ENCODE measurements at places on chromosomes 5 and 9.

- DNase-seq: no peak
Observed at GRCh38 chr9:100222674-100223073, 123.6 kb downstream of the INVS start.

DNA sequence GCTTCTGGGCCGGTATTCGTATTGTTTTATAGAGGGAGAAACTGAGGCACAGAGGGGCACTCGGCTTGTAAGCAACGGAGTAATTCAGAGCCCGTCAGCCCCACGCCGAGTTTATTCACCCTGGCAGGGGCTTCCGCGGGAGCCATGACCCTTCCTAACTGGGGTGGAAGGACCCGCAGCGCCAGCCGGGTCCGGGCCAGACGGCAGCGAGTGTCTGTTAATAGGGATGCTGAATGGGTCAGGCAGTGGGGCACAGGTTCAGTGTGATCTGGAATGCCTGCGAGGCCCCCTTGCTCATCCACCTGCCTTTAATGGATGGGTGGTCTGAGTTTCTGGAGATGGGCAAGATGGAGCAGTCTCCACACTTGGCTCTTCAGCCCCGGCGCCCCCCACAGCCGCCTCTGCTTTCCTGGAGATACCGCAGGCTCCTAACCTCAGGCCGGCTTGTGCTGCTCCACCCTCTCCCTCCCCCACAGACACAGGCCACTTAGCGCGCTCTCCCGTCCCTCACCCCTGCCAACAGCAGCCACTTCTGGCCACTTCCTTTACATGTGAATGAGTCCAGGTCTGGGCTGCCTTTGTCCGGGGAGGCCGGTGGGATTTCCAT is 147.1 kb downstream of the ERCC6L2 start:
- DNase-seq: no peak

DNA sequence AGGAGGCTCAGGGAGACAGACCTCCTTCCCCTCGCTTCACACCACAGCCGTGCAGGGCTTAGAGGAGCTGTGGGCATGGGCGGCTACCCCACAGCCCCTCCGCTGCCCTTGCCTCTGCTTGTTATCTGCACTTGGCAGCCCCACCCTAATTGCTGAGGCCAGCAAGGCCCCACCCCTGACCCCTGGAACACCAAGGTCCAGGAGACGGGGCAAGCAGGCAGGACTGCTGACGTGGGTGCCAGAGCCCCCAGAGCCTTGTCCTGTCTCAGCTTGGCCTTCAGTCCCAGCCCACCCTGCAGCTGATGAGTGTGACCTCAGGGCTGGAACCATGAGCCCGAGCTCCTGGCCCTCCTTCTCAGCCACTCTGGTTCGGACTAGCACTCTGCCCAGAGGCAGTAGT is 29.1 kb upstream of the NEURL1B start:
- no peak for DNase-seq

- peak; percentile 52 for DNase-seq
Observed at GRCh38 chr5:317086-317811, 4.3 kb upstream of the AHRR start.

GRCh38 chr9:87587356-87587745 is 89.7 kb downstream of the DAPK1 start:
- DNase-seq: no peak

DNA sequence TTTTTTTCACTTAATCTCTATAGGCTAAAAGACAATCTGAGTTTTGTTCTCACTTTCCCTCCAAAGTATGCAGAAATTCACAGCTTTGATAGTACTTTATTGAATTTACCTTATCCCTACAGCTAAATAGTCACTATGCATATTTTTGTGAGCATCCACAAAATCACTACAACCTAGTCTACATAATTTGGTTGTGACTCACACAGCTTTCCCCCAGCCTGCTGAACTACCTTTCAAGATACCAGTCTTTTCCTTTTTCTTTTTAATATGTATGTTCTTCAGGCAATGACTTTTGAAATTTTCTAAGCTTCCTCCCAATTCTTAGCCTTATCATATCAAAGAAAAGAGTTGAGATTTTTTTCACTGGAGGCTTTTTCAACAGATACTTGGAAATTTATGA is 347.3 kb upstream of the CDH6 start:
- DNase-seq: no peak

- DNase-seq: no peak
Observed at GRCh38 chr9:110808599-110808980, 140.0 kb downstream of the MUSK start.

- no peak for DNase-seq
Observed at GRCh38 chr9:100170085-100170484, 71.0 kb downstream of the INVS start.

- DNase-seq: no peak
Observed at GRCh38 chr5:80239680-80240367, 16.0 kb downstream of the SERINC5 start.

GRCh38 chr5:133783481-133783880 is 171.1 kb upstream of the FSTL4 start:
- no peak for DNase-seq

DNA sequence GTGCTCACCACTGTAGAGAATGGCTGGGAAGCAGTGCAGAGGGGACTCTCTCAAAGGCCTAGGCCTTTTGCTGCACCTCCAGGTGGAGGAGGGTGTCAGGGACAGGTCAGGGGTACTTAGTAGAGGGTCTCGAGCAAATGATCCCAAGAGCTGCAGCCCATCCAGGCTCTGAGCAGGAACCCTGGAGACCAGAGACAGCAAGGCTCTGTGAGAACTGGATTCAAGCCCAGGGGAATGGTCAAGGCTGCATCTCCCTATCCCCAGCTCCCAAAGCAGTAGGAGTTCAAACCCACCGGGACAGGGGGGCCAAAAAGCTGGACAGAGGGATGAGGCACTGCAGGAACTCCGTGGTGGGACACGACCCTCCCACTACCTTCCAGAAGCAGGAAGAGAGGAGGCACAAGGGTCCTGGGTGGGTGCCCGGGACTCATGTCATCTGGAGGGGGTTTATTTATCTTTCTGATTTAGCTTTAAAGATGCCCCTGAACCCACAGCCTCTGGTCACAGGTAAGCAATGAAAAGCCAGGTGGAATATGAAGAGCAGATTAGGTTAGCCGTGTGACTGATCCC is 124.8 kb downstream of the MVB12B start:
- DNase-seq: no peak

- no peak for DNase-seq
Observed at GRCh38 chr9:137881591-137882505, 4.3 kb downstream of the CACNA1B start.

- no peak for DNase-seq
Observed at GRCh38 chr9:116450378-116451139, 236.5 kb upstream of the TRIM32 start.

DNA sequence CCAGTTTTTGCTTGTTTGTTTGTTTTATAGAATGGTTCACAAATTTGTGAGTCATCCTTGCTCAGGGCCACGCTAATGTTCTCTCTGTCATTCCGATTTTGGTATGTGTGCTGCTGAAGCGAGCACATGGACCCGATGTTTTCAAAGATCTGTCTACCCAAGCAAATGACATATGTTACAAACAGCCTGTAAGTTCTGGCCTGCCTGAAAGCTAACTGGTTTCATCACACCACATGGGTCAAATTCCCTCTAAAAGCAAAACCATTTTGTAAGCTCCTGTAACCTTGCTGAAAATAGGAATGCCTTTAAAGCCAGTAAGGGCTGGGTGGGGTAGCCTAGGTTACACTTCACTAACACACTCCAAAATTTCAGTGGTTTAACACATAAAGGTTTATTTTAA is 25.4 kb downstream of the DMRT3 start:
- no peak for DNase-seq

GRCh38 chr5:132826424-132827082 is 3.9 kb downstream of the SHROOM1 start:
- DNase-seq: no peak

- DNase-seq: no peak
Observed at GRCh38 chr9:113990975-113991471, 87.1 kb downstream of the AMBP start.

GRCh38 chr5:142881076-142881783 is 111.1 kb downstream of the ARHGAP26 start:
- DNase-seq: no peak

GRCh38 chr9:91768507-91768906 is 181.5 kb downstream of the ROR2 start:
- no peak for DNase-seq

DNA sequence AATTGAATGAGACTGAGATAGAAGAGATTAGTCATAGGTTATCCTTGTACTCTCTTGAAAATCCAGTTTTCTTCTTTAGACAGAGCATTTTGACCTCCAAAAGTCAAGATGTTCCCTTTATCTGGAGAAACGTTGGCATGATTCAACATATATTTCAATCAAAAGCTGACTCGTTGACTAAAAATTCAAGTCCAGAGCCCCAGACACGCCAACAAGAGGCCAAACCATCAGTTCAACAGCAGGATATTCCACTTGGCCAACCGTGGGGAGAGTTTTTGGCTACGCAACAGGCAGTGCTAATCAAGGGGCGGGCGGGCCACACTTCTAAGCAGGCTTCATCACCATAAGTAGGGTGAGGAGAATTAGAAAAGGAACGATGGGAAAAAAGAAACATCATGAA is 119.1 kb downstream of the SLIT3 start:
- no peak for DNase-seq

- no peak for DNase-seq
Observed at GRCh38 chr5:22372376-22372775, 480.8 kb downstream of the CDH12 start.

- no peak for DNase-seq
Observed at GRCh38 chr5:12214267-12215015, 310.2 kb upstream of the CTNND2 start.

GRCh38 chr5:20572614-20573013 is 584.6 kb upstream of the CDH18 start:
- no peak for DNase-seq

DNA sequence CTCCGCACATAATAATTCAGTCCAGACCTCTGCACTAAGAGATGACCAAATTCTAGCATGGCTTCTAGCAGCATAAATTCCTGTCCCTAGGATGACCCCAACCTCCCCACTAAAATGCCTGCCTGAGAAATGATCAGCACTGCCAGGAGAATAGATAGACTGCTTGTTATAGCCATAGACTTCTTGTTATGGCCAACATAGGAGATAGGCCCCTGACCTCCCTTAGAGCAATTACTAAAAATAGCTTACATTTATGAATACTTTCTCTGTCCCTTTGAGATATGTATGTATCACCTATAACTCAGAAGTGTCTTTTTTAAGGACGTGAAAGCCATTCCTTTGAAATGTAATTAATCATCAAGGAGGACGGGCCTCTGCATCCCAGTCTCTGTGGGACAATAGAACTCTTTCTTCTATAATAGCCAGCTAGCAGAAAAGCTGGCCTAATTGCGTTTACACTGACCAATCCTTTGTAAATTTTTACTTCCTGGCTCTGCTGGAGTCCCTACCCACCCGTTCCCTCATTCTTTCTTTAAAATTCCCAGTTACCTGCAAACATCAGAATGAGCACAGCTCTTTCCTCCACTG is 1002.7 kb downstream of the CDH18 start:
- DNase-seq: peak; percentile 27

DNA sequence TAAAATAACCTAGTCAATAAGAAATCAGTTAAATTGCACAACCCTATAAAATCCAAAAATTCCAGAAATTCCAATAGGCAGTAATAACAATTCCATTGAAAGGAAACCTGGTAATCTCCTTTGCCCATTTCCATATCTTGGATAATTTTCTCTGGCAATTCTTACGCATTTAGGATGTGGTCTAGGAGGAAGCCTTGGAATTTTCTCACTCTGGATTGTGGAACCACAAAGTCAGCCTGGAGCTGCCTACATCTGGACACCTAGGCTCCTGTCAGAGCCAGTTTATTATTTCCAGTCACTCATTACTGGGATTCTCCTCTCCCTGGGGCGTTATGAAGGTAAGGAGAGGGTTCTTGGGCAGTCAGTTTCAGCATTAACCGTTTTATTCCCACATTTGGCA is 40.3 kb upstream of the GNE start:
- no peak for DNase-seq

DNA sequence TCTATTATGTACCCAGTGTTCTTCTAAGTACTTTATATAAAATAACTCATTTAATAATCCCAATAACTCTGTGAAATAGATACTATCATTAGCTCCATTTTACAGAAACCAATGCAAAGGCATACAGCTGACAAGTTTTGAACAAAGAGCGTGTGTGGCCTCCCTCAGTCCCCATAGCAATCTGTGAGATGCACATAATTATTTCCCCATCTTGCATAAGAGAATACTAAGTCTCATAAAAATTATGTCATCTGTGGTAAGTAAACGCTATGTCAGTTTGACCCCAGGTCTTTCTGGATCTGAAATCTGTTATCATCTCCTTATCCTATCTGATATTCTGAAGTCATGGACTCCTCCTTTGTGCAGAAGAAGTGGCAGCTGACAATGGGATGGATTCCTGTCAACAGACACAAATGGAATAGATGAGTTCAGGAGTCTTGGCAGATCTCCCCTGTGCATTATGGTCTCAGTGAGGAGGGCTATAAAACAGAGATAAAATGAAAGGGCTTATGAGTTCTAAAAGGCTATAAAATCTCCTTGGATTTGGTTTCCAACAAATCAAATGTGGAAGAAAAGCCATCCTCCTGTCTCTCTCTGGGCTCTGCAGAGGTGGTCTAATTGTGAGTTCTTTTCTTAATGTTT is 162.5 kb upstream of the TLE4 start:
- DNase-seq: no peak

DNA sequence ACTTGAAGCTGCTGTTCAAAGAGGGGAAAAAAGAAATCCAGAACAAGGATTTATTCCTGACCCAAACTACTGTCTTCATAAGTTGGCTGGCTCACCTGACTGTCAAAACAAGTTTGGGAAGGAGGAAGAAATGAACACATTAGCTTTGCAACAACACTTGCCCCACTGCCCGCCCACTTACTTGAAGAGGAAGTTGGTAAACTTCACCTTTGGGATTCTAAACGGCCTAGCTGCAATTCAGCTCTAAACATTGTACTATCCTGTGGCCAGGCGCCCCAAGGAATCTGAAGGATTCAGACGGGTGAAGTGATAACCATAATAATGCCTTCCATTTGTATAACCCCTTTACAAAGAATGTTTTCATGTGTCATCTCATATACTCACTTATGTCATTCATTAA is 199.4 kb downstream of the ARRDC3 start:
- no peak for DNase-seq

GRCh38 chr5:78799266-78800017 is 150.9 kb upstream of the LHFPL2 start:
- no peak for DNase-seq

DNA sequence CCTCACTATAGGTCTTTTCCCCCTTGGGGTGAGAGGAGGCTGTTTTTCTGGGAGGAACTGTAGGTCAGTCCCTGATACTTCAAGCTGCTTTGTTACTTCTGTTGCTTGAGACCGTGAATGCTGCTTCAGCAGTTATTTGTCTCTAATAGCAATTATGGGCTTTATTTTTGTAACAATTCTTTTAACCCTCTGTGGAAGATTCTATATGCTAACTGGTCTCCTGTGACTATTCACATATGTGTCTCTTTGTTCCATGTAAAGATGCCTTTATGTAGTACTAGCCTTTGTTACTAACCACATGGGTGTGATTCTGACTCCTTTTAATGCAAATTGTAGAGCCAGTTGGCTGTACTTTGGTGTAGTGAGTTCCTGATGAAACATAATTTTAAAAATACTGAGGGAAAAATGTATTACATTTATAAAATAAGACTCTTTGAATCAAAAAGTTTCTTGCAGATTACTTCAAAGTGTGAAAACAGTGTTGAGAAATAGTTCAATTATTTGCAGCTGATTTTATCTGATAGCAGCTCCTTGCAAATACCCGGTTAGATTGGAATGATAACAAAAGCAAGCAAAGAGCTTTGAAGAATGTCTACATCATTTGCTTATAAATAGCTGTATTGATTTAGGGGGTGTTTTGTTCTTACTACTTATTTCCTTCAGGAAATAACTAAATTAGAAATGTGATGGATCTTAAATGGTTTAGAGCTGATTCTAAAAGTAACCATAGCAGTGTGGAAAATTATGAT is 46.6 kb downstream of the ANGPTL2 start:
- DNase-seq: no peak

GRCh38 chr5:57780306-57780960 is 297.8 kb upstream of the ACTBL2 start:
- no peak for DNase-seq
